IPS DF 6.9 (cell line): ENCODE measurements at places on chromosomes 4 and X.

GRCh38 chr4:42397635-42398170 is 415 bp downstream of the SHISA3 start:
- no peak for DNase-seq

DNA sequence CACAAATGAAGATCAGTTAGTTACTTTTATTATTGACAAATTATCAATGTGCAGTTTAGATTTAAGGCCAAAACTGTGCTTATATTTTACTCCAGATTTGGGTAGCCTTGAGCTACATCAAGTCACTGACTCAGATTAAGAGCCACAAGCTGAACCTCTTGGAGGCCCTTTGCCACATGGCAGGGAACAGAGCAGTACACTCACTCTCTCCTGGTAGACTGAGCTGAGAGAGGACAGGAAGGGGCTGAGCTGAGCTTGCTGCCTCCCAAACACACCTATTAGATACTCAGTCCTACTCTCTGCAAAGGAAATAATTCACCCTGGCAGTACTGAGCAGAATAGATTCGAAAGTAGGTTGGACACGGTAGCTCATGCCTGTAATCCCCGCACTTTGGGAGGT is 7.8 kb downstream of the STAP1 start:
- DNase-seq: no peak

DNA sequence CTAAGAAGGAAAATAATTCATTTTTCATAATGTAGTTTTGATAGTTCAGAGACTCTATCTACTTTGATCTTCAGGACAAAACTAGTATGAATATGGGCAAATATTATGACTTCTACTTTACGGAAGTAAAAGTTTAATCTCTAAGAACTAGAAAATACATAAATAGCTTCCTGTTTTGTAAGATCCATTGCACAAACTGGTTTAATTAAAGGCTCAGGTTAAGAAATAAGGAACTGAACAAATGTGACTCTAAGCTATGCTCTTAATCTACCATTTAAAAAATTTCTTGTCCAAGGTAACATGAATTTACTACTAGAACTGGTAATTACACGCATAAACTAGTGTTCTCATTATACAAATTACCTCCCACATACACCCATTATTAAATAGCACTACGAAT is 360.6 kb downstream of the INPP4B start:
- DNase-seq: no peak

GRCh38 chr4:112817933-112818593 is 181.1 kb downstream of the LARP7 start:
- peak; percentile 25 for DNase-seq

- peak; percentile 43 for DNase-seq
Observed at GRCh38 chrX:68989865-68990606, 161.2 kb downstream of the EFNB1 start.
